Stimulated activated CD8-positive, alpha-beta memory T cell treated with anti-CD3 and anti-CD28 coated beads, Interleukin-15, amount 100 ng/mL, for 24 hours (primary cell): ENCODE measurements at places on chromosomes 2 and 18.

DNA sequence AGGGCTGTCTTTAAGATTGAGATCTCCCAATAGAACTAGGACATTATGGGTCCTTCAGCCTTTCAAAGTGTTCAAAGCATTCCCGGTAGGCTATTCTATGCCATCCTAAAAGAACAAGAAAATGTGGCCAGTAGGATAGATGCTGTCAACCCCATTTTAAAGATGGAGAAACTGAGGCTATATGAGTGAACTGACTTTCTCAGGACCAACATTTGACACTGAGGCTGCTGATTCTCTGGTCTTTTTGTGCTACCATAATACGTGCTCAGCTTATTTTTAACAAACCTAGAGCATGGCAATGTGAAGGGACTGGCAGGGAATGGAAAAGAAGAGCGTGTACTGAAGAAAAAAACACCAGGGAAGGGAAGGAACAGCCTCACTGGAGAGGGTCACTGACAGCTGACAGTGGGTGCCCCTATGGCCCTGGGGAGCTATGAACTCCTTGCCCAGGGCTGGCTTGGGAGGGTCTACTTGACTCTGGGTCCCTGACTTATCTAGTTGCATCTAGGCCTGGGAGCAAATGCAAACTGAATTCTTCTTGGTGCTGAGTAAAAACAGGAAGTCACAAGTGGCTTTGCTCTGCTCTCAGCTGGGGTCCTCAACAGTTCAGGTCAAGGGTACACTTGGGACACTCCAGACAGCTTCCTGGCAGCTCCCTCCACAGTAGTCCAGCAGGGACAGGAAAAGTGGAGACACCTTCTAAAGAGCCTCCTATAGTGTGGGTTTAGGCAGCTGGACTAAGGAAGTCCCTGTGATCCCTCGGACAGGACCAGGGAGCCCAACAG is 2.3 kb downstream of the CYRIA start:
- no peak for DNase-seq

DNA sequence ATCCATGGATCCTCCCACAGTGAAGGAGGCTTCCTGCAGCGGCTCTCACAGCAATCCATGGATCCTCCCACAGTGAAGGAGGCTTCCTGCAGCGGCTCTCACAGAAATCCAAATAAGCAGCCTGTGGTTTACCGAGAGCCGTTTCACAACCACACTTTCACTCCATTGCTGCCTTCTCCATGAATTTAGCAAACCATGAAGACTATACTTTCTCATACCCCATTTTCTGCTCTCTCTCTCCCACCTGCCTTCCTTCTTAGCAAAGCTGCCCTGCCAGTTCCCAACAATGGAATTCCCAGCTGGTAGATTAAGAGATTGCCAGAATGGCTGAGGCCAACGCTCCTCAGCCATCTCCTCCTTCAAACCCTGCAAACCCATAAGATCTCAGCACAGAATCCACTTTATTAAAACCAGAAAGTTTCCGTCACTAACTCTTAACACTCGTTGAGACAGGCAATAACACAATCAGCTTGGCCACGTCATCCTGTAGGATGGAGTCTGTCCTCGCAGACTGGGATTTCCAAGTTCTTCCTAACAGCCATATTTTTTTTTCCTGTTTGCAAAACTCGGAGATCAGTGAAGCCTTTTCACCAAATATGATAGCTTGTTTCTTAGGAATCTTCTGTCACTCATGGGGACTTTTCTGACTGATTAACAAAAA is 162.2 kb downstream of the PXDN start:
- DNase-seq, result no peak

DNA sequence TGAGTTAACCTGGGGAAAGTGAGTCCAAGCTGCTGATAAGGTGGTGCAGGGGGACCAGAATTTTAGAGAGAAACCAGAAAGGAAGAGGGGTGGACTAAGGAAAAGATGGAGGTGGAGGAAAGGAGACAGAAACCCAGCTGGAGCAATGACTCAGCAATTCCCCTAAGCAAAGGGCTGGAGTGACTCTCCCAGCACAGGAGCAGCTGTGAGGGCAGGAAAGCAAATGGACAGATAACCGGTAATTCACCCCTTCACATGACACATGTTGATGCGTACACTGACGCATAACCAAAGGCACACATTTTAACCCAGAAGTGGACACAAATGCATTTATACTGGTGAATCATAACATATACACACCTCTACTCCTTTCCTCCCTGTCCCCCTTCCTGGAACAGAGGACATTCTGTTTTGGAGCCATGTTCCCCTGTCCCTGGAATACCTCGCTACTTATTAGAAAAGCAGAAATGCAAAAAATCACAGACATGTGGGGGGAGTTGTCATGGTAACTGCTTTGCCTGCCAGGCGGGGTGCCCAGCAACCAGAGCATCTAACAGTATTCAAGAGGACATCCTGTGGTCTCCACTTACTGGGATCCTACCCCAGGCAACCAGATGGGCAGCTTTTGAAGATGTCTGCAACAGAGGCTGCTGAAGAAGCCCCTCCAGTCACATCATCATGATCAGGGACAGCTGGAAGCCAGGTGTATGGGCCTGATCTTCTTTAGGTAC is 4.7 kb downstream of the CDK5R2 start:
- no peak for DNase-seq

DNA sequence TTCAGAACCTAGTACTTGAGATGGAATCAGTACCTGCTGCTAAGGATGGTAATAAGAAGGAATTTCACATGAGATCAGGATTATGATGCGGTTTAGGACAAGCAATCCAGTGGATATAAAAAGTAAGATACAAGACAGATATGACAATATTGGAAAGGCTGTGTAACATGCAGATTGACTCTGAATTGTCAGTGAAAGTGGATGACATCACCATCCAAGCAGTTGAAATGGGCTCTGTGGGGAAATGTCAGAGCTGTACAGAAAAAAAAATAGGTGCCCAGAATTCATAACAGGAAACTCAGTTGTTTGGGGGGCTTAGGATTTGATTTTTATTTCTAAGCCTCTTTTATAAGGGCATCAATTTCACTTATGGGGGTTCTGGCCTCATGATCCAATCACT is 438.3 kb downstream of the SPAG16 start:
- no peak for DNase-seq

- DNase-seq, result no peak
These were observed 126.1 kb downstream of the PHLPP1 start for GRCh38 chr18:62841405-62841804.

GRCh38 chr2:124201713-124202112 is 176.6 kb downstream of the CNTNAP5 start:
- DNase-seq, result no peak

GRCh38 chr2:60962528-60962927 is 55.0 kb upstream of the PEX13 start:
- DNase-seq, result no peak

- DNase-seq, result no peak
These were observed 128.8 kb upstream of the MSH6 start for GRCh38 chr2:47653902-47654789.

DNA sequence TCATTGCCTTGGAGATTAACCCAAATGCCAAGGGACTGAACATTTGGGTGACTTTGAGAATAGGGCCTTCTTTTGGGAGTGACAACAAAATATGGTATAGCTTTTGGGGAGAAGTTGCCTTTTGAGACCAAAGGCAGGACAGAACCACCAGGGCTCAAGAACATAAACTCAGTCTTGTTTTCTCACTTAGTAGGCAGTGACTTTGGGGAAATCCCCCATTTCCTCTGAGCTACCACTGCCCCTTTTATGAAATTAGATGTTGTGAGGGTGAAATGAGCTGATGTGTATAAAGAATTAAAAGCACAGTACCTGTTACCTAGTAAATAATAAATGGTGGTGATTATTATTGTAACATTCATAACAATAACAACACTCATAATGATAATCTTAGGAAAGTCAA is 36.5 kb downstream of the GPD2 start:
- DNase-seq, result no peak

- no peak for DNase-seq
These were observed 121.4 kb upstream of the HDAC4 start for GRCh38 chr2:239522002-239522739.

GRCh38 chr2:10079266-10079869 is 843 bp downstream of the CYS1 start:
- DNase-seq, result no peak

- no peak for DNase-seq
These were observed 756 bp upstream of the CCDC195 start for GRCh38 chr2:224716921-224717320.

- DNase-seq, result no peak
These were observed 316.1 kb downstream of the PTH2R start for GRCh38 chr2:208722731-208723130.

DNA sequence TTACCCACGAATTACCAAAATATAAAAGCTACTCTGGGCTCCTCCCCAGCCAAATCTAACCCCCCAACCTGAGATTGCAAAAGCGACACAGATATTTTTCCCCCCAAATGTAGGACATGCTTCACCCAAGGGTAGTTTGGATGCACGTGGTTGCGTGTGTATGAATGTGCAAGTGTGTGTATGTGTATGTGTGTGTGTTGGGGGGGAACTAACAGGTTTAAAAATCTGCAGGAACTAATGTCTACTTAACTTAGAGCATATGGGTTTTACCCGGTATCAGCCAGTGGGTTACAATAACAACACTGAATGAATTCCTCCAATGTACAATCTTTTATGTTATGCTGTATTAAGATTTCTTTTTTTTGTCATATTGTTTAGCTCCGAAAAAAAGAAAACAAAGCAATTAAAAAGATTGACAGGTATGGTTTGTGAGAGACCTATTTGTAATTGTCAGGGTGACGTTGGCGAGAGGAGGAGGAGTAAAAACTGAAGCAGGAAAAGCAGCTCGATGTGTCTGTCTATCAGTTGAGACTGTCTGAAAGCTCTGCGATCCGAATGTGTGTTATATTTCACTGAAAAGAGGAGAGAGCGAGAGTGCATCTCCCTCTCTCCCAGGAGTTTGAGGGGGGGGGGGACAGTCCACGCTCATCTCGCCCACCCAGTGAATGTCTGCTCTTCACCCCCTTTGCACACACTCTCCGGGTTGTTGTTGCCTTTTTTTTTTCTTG is at the start of gene TSHZ1:
TSS of gene TSHZ1 (plus strand) at position 524 of the 728 bp plus-strand sequence. CDS start 1,080 bp downstream, outside the sequence.
- no peak for DNase-seq

GRCh38 chr2:115165529-115166109 is 723.2 kb downstream of the DPP10 start:
- DNase-seq, result no peak

- no peak for DNase-seq
These were observed 88.3 kb upstream of the UBE2E3 start for GRCh38 chr2:180892091-180892490.

- DNase-seq, result no peak
These were observed 368.8 kb downstream of the LNPK start for GRCh38 chr2:175633227-175633626.

DNA sequence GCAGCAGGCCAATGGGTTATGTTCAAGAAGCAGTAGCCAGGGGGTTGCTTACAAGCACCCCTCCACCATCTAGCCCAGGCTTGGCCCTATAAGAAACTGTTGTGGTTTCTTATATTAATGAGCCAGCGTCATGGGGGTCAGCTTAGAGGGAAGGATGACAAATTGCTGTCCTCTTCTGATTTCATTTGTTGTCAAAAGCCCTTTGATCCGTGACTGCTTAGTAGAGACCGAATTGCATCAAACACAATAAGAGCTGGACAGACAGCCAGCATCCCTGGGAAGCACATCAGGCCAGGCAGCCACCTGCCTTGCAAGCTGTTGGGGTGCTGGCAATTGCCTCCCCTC is 206.6 kb upstream of the SETBP1 start:
- no peak for DNase-seq

DNA sequence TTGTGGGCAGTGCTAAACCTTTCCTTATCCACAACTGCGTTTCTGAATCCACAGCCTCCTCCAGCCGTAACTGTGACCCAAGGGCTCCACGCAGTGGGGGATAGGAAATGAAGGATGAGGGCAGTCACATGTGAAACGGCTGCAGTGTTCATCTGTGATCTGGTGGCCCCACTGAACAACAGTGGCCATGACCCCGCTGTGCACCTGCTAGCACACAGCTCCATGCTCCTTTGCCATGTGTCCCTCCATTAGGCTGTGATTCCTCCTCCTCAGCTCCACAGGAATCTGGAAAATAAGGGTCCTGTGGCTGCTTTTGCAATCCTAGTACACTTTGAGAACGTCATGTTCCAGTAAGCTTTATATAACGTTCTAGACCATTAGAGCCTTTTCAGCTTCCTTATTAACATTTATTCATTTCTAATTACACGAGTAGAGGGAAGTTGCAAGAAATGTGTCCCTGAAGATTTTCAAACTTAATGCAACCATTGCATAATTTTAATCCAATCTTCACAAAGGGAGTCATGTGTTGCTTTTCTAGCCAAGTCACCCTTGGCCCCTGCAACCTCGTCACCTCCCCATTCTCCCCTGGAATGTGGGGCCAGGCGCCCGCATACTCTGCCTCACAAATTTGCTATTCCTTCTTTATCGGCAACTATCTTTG is 7.1 kb upstream of the NAPG start:
- no peak for DNase-seq

DNA sequence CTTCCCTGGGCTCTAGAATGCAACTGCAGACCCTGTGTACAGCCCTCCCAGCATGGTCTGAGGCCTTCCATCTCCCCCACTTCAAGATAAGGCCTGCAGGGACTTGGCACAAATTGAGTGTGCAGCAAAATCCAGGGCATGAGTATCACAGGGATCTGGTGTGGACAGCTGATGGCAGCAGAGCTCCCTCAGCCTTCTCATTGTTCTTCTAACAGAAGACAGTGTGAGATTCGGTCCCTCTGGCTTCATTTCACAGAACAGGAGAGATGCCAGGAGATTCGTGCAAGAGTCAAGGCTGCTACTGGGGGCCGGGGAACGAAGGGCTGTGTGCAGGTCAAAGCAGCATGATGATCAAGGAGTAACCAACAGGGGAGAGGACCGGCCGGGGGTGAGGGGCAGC is 85.8 kb downstream of the UXS1 start:
- DNase-seq, result no peak

DNA sequence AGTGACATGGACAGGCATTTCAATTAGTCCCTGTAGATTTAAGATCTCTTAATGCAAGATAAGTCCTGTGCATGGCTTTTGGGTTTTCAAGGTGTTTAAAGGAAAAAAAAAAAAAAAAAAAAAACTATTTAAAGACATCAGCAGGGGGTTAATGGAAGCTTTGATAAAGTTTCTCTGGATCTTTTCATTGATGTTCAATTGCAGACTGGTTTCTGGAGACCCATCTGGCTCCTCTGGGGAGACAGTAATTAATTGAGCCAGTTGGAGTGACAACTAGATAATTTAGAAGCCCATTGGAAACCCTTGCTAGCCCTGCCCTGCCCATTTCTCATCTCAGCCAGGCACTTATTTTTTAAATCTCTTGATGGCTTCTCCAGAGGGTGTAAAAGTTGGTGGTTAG is 98.7 kb downstream of the EPHA4 start:
- no peak for DNase-seq
